ENCODE measurements at places on chromosomes 3 and 15.
A peak's percentile ranks its signal among the peaks of the same experiment; 100 is the strongest.

DNA sequence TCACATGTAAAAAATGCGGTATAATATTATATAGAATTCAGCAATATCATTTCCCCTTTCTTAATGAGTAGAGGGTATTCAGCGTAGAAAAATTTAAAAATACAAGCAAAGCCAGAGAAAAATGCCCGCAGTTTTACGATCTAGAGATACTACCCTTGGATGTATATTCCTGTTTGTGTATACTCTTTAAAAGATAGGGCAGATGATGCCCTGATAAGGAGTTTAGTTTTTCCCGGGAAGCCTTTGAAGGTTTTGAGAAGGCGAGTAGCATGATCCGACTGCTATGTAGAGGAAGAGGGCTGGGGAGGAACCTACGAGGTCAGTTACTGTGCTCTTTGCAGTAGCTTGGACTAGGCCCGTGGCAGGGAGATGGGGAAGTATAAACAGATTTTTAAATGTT lies 1.2 kb downstream of the YEATS2 start:
- DNase-seq: peak; percentile 17

DNA sequence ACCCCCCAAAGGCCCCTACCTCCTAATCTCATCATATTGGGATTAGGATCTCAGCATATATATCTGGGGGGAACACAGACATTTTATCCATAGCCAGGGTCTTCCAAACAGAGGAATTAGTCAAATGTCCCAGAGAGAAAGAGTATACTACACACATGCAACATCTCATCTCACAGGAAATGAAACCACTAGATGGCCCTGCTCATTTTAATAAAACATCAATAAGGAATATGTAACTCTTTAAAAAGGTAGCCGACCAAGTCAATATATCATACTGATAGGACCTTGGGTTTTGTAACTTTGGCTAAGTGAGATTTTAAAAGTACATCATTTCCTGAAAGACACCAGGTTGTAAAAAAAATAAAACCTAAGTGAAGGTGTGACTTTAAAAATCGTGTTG lies 45.6 kb upstream of the THSD4 start:
- DNase-seq: no peak

GRCh38 chr3:68163062-68163461 lies 508.6 kb upstream of the SUCLG2 start:
- no peak for DNase-seq

GRCh38 chr3:196108075-196108743 lies 26.3 kb upstream of the TFRC start:
- DNase-seq: no peak

DNA sequence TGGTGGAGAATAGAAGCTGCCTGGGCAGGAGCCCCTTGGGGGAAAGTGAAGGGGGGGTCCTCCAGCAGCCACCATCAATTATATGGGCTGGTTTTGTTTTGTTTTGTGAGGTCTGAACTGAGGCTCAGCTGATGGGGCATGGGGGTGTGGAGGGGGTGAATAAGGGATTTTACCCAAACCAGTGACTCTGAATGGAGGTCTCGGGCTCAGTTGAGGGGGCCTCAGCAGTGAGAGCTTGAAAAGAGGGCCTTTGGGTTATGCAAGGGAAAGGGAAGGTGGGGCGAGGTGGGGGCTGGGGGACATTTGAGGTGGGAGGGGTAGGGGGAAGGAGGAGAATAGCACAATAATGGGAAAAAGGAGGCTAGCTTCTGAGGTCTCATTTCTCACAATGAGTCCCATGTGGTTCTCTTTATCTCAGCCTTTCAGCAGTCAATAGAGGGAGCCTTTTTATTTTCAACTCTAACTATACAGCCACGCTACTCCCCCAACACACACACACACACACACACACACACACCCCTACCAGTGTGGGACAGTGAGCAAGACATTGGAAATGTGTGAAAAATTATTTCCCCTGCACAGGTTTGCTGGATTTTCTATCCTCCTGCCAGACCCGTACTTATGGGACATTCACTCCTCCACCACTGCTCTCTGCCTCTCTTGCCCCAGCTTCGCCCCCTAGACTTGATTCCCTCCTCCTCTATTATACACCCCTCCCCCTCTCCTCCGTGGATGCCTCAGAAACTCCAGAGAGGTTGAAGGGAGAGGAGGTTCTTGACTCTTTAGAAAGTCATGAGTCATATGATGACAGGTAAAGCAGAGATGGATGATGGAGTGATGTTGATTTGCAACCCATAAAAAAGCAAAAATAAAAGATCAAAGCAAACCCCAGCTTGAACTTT lies 96.0 kb downstream of the GTPBP8 start:
- DNase-seq: peak; percentile 51

DNA sequence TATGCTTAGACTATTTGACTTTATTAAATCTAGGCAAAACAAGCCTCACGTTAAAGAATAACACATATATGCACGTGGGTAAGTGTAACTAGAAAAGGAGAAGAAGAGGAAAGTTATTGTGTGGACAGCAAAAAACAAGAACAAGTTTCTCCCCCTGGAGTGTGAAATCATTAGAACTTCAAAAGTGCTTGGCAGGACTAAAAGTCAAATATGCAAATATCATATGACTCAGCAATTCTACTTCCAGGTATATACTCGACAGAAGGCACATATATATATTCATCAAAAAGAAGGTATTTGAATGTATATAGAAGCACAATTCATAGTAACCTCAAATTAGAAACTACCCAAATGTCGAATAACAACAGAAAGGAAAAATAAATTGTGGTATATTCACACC lies 68.9 kb upstream of the STXBP5L start:
- no peak for DNase-seq

All from astrocyte (in vitro differentiated cells and primary cell).